ENCODE measurements at places on chromosomes 4 and X.

DNA sequence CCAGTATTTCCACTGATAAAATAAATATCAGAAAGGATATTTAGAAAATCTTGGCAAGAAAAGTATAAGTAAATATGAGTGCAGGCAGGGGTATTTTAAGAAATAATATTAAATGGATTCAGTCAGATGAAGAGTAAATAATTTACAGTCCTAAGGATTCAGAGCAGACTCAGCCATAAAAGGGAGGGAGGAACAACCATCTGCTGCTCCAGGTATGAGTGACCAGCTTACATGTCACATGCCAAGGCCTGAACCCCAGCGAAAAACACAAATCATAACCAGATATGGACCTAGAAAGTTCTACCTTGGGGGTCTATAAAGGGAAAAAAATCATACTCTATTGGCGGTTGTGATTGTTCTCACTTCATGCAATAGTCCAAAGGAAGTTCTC, 166.8 kb downstream of the COL4A6 start:
- no peak for DNase-seq

GRCh38 chr4:87698394-87698793, 48.3 kb downstream of the DMP1 start:
- DNase-seq: no peak

GRCh38 chr4:118807659-118808058, 28.3 kb downstream of the SEC24D start:
- no peak for DNase-seq

GRCh38 chrX:19889582-19890342, 2.4 kb upstream of the SH3KBP1 start:
- peak; percentile 91 for DNase-seq

GRCh38 chr4:184188443-184189400, 29.0 kb downstream of the ENPP6 start:
- no peak for DNase-seq

DNA sequence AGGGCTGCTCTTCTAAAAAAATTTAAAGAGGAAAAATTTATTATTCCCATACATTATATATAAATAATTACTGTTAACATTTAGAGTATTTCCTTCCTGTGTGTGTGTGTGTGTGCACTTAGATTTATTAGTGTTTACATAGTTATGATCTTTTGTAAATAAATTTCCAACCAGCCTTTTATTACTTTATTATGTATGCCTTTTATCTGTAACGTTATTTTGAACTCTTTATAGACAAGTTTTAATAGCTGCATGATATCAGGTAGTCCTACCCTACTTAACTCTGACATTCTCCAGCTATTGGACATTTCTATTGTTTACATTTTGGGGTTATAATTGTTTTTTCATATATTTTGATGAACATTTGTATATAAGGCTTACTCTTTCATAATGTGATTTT, 8.8 kb downstream of the THAP9 start:
- no peak for DNase-seq

- no peak for DNase-seq
These were observed 245.9 kb downstream of the IDS start for GRCh38 chrX:149259241-149259640.

DNA sequence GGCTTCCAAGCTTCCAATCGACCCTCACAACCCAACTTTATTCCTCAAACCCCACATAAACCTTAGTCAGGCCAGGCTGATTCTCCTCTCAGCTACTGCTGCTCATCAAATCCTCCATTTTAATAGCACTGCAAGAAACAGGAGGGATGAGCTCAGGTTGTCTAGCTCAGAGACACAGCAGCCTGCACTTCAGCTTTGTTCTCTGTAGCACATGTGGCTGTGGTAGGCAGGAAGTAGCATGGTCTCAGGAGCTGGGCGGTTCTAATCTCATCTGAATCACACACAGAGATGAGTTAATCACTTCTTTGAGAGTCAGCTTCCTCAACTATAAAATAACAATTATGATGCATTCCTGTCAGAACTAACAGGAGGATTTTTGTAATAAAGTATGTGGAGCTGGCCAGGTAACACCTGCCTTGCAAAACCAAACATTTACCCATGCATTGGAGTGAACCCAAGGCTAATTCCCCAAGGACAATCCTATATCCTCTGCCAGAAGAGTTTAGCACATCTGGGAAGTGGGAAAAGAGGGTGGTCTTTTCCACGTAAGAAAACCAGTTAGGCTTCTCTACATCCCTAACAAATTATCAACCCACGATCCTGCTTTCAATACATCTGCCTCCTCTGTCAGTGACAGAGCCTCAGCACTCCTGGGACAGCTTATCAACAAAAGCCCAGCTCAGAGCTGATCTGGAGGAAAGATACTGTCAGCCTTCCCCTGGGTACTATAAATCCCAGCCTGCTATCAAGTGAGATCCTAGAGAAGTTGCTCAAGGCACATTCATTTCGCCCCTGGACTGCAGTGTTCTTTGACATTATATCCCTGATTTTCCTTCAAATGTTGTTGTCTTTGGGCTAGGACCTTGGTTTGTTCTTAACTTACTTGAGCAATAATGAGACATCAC, 32.8 kb downstream of the ELOVL6 start:
- peak; percentile 83 for DNase-seq

- DNase-seq: no peak
These were observed 313.2 kb downstream of the ANTXR2 start for GRCh38 chr4:79759793-79760192.
